GM12865 (cell line): ENCODE measurements at places on chromosomes 2 and 18.

DNA sequence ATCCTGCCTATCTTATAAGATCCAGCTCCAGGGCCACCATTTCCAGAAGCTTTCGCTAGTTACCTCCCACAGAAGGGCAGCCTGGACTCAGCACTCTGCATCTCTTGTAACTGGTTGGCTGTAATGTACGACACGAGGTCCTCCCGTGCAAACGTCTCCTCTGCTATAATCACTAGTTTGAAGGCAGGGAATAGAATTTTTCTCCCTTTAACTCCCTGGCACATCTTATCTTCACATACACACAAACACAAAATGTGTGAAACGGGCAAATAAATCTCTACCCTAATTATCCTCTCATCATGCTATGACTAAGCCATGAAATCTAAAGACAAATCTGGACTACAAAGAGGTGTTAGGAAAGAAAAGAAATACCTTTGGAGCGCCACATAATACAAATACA, 36.8 kb downstream of the RNU4ATAC start:
- no peak for DNase-seq

DNA sequence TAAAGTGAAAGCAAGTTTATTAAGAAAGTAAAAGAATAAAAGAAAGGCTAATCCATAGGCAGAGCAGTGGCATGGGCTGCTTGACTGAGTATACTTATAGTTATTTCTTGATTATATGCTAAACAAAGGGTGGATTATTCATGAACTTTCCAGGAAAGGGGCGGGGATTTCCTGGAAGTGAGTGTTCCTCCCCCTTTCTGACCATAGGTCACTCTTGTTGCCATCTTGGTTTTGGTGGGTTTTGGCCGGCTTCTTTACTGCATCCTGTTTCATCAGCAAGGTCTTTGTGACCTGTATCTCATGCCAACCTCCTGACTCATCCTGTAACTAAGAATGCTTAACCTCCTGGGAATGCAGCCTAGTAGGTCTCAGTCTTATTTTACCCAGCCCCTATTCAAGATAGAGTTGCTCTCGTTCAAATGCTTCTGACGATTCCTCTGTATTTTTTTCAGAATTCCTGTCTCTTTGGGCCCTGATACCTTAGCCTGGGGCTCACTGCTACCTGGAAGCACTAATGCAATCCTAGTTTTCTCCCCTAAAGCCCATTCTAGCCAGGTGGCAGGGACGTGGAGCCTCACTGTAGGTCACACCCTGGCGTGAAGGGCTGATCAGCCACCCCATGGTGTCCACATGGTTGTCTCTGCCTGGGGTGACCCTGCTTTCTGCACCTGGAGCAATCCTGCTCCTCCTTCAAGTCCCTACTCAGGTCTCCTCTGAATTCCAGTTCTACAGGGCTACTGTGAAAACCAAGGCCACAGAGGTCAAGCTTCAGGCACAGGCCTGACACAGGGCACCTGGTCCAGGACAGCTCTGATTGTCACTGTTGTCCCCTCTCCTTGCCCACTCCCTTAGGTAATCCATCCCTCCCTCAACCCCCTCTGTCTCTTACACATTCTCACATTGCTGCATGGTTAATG, 6.0 kb upstream of the SLC35F6 start:
- peak; percentile 87 for DNase-seq

DNA sequence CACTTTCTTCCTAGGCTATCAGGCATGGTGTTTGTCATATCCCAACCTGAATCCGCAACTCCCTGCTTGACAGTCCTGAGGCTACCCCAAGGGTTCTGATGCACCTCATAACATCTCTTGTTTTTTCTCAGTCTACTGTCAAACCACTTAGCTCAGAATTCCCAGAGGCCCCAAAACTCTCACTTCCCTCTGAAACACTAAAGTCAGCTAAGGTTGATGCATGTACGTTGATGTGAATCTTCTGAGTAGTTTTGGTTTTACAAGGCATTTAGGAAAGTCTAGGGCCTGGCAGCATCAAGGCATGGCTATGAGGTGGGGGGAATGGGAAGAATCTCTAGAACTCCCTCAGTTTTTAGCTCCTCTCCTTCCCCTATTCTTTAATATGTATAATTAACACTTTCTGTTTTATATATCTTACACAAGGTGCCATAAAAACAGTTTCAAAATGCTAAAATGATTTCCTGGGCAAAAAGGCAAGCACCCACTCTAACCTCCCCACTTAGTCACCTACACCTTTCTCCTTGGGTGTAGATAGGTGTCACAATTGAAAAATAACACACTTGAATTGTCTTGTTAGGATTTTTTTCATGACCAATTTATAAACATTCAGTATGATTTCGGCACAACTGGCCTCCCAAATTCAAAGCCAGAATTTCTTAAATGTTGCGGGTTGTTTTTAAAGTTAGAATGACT, 71.4 kb upstream of the TANK start:
- DNase-seq: peak; percentile 91

DNA sequence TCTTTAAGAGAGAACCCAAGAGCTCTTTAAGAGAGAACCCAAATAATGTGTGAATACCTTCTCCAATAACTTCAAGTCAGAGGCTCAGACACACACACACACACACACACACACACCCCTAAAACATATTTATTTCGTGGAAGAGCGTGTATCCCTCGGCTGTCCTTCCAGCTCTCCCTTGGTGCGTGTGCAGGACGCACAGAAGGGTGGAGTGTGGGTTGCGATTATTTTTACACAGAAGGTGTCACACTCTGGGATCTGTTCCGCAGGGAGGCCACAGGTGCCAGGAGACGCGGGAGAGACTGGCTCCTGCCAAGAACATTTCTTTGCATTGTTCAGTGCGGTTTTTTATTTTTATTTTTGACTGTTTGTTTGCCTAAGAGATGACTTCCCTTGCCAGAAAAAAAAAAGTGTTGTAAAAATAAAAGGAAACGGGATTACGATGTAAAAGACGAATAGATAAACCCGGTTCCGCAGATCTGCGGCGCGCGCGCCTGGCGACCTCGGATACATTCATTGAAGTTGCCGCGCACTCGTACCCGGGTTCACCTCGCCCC, 47.3 kb upstream of the ATP6V1B1 start:
- no peak for DNase-seq

GRCh38 chr2:181364492-181365170, 92.6 kb upstream of the ITGA4 start:
- no peak for DNase-seq

- DNase-seq: peak; percentile 8
These were observed 292.0 kb downstream of the ZNF804A start for GRCh38 chr2:184890311-184890710.

DNA sequence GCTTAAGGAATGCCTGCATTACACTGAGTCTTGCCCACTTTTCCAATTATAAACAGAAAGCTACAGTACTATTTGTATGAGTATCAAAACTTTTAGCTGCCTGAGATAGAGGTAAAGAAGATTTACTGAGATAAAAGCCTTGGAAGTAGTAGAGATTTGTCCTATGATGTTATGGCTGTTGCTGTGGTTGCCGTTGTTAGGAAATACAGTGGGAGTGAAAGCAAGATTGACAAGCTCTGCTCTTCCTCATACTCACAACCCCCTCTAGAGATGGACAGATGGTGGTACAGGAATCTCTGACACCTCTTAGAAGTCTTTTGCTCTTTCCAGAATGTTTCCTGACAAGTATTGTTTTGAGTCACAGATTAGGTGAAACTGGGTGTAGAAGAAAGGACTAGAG, 242.5 kb downstream of the RPIA start:
- DNase-seq: peak; percentile 17

- no peak for DNase-seq
These were observed 127.1 kb downstream of the AGPS start for GRCh38 chr2:177519534-177520115.

GRCh38 chr2:30732376-30732775, 74.9 kb downstream of the CAPN13 start:
- no peak for DNase-seq

DNA sequence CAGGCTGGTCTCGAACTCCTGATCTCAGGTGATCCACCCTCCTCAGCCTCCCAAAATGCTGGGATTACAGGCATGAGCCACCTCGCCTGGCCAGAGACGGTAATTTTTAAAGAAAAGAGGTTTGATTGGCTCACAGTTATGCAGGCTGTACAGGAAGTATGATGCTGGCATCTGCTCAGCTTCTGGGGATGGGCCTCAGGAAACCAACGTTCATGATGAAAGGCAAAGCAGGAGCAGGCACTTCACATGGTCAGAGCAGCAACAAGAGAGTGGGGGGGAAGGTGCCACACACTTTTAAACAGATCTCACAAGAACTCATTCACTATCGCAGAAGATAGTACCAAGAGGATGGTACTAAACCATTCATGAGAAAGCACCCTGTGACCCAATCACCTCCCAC, 38.0 kb upstream of the GPD2 start:
- DNase-seq: no peak

- DNase-seq: no peak
These were observed 168.5 kb downstream of the CBLN2 start for GRCh38 chr18:72375618-72376017.

DNA sequence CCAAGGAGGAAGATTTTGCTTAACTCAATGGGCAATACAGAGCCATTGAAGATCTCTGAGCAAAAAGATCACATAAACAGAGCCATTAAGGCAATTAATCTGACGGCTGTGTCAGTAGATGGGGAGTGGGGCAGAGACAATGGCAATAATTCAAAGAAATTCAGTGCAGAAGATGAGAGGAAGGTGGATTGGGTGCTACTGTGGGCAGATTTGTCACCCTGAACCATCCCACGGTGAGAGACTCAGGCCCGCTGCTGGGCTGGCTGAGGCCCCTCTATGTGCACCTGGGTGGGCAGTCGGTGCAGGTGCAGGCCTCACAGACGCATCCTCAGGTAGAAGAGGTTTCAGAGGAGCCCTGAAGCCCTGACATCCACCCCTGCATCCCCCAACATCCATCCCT, 458.6 kb downstream of the EIPR1 start:
- no peak for DNase-seq

DNA sequence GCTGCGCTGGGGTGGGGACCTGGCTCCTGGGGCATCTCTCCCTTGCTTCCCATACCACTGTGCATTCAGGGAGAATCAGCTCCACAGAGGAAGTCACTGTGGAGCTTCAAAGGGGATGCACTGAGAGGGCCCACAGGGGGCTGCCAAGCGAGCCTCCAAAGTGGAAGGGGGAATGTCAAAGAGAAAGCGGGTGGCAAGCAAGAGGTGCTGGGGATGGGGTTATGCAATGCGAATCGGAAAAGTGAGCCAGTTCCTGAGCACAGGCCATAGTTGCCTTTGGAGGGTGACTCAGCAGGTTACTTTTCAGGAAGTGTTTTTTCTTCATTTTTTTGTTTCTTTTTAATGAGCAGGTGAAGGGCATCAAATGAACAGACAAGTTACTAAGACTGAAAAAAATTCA, 17.6 kb downstream of the PMAIP1 start:
- DNase-seq: no peak

DNA sequence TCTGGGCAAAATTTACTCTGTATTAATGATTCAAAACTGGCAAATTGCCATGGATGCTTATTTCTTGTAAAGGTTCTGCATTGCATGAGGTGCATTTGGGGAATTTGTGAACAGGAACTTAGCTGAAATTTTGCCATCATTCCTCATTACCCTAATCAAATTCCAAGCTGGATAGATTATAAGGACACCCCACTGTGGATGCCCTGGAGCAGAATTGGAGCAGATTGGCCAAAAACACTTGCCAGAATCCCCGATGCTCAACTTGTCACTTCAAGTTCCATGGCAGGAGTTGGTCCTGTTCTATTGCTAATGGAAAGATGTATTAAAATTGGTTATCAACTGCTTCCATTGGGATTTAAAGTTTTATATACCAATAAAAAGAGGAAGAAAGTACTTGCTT, 237.9 kb downstream of the CCDC102B start:
- no peak for DNase-seq

DNA sequence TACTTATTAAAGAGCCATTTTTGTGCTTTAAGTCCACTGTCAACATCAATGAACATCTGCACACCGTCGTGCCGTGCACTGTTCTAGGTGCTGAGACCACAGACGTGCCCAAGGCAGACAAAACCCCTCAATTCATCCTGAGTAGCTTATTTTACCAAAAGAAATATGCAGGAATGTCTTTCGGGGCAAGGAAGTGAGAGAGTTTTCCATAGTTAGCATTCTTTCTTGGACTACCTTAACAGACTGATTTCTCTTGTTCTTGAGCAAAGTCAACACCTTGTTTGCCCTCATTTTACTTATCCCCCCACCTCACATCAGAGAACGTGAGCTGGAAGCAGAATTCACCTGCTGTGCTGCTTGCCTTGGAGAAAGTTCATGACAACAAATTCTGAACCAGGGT, 69.3 kb downstream of the GATA6 start:
- no peak for DNase-seq

DNA sequence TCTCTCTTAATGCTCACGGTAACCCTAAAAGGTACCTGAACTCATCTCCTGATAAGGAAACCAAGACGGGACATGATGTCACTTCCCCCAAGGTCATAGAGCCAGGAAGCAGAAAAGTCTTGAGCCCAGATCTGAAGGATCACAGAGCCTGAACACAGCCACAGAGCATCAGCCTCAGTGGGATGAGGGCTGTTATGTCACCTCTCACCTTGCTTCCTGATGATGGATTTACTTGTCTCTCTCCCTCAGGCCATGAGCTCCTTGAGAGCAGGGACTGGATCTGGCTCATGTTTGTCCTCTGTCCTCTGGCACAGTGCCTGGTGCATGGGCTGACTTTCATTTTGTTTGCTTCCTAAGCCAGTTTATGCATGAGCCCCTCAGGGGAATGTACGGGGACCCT, 54.2 kb downstream of the SERTAD2 start:
- no peak for DNase-seq

DNA sequence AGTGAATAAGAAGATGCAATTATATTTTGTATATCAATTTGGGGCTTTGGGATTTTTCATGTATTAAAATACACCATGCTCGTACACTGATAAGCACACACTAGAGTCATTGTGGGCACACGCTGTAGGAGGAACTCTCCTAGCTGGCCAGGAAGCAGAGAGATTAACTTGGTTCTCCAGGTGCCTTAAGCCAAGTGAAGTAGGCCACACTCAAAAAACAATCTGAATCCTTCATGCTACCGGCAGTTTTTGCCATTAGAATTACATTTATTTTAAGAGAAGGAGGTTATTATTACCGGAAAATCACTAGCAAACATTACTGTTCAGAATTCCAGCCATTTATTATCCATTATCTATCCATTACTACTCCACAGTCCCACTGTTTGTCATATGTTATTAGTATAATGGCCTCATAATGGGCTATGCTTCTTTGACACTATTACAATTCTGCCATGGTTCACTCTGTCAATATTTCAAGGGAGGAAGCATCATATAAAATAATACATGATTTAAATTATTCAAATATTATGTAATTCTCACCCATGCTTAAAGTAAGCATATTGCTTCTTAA, 214.4 kb downstream of the L3MBTL4 start:
- no peak for DNase-seq
